ENCODE measurements at places on chromosomes 1 and 21.

GRCh38 chr1:38527373-38527966 is 332.1 kb downstream of the RRAGC start:
- peak; percentile 23 for DNase-seq

DNA sequence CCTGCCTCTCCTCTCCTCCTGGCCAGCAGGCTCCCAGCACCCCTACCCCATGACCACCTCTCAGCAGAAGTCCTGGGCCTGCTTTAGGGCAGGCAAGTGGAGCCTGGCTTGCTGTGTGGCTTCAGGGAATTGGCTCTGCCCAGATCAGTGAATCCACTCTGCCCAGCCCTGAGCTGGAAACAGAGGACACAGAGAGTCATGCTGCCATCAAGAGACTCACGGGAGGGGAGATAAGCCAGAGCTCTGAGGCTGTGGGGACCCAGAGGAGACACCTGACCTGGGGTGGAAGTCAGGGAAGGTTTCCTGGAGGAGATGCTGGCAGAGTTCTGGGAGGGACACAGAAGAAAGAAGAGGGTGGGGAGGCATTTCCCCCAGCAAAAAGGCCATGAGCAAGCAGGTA is 54.2 kb downstream of the GLIS1 start:
- DNase-seq = no peak

GRCh38 chr1:112341986-112342385 is 54.0 kb upstream of the CTTNBP2NL start:
- DNase-seq = no peak

GRCh38 chr1:1877865-1878436 is 12.9 kb downstream of the GNB1 start:
- DNase-seq = no peak

- no peak for DNase-seq
Measured at GRCh38 chr1:61504852-61505390, 220.0 kb downstream of the TM2D1 start.

GRCh38 chr21:32336711-32337110 is 38.1 kb downstream of the MRAP start:
- no peak for DNase-seq

DNA sequence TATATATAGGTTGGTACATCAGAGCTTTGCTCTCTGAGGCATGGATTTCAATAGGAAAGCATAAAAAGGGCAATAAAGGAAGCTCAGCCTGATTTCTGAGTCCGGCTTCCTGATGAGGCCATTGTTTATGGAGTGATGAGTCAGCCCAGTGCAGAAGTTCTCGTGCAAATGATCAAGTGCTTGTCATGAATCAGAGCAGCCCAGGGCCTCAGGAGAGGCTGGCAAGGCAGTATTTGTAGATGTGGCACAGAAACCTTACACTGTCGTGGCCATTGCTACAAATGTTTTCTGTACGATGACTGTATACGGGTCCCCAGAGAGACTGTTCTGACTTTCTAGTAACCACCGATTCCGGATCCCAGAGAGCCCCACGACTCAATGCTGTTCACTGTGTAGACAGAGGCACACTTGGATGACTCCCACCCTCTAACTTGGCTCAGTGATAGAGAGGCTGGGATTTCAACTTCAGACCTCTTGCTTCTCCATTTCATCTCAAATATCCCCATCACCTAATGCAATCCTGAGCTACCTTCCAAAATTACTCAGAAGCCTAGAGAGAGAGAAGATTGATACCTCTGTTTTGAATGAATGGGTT is 26.8 kb downstream of the UMODL1 start:
- no peak for DNase-seq

DNA sequence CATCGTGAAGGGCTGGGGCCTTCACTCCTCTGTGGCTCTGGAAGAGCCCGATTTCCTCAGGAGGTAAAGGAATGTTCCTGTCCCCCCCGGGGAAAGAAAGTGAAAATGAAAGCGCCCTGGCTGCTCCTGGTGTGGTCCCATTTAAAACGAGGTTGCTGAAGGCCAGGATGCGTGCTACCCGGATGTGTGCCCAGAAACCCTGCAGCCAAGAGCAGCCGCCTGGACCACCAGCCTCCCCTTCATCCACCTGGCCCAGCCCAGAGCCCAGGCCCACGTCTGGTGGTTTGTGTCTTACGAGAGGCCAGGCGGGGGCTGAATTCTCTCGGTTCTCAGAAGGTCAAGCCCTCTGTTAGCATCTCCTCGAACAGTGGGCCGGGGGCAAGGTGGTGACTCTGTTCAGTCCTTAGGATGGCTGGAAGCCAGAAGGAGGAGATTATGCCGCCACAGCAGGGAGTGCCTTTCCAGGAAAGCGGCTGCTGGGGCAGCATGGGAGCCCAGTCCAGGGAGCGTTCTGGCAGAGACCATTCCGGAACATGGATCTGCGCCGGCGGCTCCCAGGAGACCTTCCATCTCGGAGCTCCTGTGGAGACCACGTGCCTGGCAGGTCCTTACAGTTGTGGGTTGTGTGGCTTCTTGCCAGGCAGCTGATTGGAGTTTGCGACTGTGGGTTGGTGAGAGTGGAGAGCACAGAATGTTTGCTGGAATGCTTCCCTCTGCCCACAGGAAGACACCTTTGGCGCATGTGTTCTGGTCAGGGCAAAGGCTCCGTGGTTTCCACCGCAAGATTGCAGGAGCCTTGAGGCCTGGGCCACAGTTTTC is 1.4 kb downstream of the GUK1 start:
- no peak for DNase-seq

GRCh38 chr1:40668769-40669525 is 3.5 kb upstream of the RIMS3 start:
- DNase-seq = peak; percentile 75

DNA sequence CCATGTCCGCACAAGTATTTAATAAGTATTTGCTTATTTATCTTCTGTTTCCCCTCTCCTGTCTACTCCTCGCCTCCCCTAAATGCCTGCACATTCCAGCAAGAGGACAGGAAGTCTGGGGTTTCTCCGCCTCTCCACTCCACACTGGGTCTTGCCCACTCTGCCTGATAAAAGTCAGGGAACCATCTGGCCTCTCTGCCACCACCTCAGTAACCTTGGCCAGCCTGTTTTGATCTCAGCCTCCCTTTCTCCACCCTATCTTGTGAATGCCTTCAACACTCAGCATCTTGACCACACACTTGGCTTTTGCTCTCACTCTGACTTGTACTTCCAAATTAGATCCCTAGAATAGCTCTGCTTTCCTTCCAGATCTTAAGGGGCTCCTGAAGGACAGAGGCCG is 165.3 kb upstream of the UBE2U start:
- DNase-seq = no peak

GRCh38 chr1:203649551-203649998 is 22.9 kb downstream of the ATP2B4 start:
- no peak for DNase-seq

DNA sequence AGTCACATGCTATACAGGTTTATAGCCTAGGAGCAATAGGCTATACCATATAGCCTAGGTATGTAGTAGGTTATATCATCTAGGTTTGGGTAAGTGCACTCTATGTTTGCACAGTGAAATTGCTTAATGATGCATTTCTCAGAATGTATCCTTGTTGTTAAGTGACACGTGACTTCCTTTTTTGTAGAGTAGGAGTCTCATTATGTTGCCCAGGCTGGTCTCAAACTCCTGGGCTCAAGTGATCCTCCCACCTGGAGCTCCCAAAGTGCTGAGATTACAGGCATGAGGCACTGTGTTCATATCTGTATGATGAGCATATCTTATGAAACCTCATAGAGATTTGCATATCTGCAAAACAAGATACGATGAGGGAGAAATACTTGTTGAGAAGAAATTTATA is 13.8 kb upstream of the ABCB10 start:
- no peak for DNase-seq

DNA sequence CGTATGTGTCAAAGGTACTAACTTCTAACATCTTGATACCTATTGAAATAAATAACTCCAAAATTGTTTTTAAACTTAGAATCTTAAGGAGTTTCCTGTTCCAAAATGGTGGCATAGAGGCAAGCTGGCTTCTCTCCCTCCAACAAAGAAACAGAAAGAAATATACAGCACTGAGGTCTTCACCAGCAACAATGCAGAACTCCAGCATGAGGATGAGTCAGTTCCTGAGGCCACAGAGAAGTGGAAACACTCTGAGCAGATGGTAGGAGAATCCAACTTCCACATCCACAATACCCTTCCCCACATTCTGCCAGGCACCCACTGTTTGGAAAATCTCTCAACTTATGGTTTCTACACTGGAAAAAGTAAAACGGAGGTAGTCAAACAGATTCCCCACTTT is 12.2 kb upstream of the PPIH start:
- DNase-seq = no peak

DNA sequence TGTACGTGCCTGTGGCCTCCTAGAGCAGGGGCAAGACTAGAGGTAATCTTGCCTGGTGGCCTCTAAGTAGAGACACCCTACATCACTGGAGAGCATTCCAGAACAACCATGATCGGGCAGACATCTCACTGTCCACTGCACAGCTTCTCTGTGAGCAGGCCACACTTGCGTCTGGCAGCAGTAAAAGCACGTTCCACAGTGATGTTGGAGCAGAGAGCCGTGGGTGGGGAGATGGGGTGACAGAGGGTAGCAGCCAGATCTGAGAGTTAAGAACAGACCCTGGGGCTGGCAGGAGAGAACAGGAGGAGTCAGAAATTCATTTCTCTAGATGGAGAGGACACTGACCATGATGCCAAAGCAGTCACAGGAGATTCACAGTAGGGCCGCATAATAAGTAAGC is 293.0 kb downstream of the HHAT start:
- no peak for DNase-seq

DNA sequence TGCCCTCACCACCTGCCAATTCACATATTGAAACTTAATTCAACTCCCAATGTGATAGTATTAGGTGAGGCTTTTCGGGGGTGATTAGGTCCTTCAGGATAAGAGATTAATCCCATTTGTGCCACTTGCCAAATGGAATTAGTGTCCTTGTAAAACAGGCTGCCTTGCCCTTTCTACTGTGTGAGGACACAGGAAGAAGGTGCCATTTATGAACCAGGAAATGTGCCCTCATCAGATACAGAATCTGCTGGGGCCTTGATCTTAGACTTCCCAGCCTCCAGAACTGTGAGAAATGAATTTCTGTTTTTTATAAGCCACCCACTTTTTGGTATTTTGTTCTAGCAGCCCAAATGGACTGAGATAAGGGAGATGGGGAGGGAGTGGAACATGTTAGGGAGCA is 39.1 kb upstream of the AGL start:
- DNase-seq = no peak

DNA sequence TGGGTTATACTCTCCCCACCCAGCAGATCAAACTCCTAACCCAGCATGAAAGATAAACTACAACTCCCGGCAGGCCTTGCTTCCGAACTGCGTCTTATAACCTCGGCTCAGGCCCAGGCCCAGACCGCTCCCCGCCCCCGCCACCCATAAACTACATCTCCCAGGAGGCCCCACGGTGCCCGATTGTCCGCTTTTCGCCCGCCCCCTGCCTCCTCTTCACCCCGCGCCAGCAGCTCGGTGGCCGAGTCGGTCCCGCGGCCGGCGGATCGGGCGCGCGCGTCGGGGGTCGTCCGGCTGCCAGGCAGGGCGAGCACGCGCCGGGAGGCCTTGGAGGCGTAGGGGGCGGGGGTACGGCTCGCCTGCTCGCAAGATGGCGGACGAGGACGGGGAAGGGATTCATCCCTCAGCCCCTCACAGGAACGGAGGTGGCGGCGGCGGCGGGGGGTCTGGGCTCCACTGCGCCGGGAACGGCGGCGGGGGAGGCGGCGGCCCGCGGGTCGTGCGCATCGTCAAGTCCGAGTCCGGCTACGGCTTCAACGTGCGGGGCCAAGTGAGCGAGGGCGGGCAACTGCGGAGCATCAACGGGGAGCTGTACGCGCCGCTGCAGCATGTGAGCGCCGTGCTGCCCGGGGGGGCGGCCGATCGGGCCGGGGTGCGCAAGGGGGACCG is at the start of gene SNX27:
Gene SNX27 (plus strand): TSS at position 219 of the 669 bp plus-strand sequence. CDS start 152 bp downstream, at position 371.
- DNase-seq = peak; percentile 73

DNA sequence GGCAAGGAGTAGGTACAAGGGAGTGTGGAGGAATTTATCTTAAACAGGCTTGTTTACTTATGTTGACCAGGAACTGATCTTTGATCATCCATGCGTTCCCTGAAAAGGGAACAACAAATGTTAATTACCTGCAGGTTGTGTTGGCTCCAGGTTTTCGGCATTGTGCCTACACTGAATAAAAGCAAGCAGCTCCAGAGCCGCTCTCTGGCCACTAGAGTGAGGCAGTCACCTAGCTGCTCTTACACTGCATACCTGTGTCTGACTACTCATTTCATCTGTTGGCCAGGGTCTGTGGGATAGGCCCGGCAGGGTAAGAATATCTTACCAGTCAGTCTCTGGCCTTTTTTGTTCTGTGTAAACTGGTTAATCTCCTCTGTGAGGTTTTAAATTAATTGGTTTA is 183.6 kb downstream of the HFM1 start:
- DNase-seq = no peak

DNA sequence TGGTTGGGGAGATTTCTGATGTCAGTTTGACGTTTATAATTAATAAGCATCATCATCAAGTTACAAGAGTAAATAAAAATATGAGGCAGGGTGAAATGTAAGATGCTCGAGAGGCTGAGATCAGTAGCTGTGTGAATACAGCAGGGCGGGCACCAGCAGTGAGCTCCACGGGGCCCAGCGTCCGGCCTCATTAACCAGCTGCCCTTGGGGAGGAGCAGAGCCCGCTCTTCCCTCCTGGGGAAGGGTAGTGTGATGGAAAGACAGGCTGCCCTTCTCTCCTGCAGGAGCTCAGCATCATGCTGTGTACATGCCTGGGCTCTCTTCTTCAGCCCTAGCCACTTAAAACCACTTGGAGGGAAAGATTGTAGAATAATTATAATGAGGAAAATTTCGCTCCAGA is 23.4 kb downstream of the PDE9A start:
- DNase-seq = no peak

- DNase-seq = no peak
Measured at GRCh38 chr1:171596119-171596518, 25.9 kb upstream of the MYOCOS start.

DNA sequence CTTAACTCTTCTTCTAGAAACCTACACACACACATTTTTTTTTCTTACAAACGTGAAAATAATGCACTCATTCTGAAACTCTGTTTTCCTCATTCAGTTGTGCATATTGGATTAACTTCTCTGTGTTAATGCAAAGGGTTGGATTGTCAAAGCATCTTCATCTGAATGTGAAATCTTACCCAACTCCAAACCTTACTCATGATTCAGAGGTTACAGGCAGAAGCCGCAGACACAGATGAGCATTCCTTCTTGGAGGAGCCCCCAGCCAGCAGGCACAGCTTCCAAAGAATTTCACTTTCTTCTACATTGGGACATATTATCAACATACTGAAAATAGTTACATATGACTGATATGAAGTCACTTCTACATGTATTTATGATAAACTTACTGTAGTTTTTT is 15.7 kb downstream of the PATJ start:
- no peak for DNase-seq

- DNase-seq = no peak
Measured at GRCh38 chr1:201096041-201096461, 16.2 kb downstream of the CACNA1S start.
